AG04449 (cell line): ENCODE measurements at places on chromosomes 11 and 22.

DNA sequence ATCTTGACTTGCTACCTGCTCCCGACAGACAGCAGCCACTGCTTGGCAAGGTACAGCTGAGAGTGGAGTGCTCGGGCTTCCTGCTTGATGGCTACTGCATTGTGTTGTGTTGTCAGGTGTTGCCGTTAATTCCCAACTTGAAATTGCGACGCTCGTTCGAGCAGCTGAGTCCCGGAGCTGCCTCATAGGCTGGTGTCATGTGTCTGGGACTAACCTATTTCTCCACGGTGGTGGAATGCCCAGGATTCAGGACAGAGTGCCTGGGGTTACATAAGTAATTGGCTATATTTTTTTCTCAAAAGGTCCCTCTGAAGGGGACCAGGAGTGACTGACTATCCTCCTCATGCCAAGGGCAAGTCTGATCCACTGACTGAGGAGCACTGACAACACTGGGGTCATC lies 18.5 kb downstream of the COMMD9 start:
- no peak for DNase-seq

- no peak for DNase-seq
Measured at GRCh38 chr22:47396515-47396914, 634.1 kb downstream of the TBC1D22A start.

GRCh38 chr11:9315078-9315688 lies 790 bp upstream of the TMEM41B start:
- DNase-seq: no peak

DNA sequence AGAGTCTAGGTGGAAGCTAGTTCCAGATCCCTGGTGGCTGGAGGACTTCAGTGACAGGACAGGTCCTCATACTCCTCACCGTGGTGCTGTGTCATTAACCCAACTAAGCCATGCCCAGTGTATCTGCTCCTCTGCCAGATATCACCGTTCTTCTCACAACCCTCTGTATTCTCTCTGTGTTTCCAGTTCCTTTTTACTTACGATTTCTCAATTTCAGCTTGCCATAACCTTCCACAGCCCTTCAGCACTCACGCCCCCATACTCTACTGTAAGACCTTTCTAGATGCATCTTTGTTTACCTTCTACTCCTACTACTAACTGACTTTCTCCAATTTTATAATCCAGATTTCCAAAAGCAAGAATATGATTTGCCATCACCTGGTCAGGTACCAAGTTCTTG lies 26.1 kb upstream of the RIC3 start:
- no peak for DNase-seq

- DNase-seq: no peak
Measured at GRCh38 chr11:206526-207207, 532 bp downstream of the BET1L start.

GRCh38 chr22:49785046-49785521 lies 42.6 kb downstream of the BRD1 start:
- DNase-seq: no peak

- DNase-seq: no peak
Measured at GRCh38 chr11:11798586-11799438, 43.0 kb upstream of the USP47 start.

- DNase-seq: no peak
Measured at GRCh38 chr11:11324090-11324489, 29.0 kb downstream of the CSNK2A3 start.

DNA sequence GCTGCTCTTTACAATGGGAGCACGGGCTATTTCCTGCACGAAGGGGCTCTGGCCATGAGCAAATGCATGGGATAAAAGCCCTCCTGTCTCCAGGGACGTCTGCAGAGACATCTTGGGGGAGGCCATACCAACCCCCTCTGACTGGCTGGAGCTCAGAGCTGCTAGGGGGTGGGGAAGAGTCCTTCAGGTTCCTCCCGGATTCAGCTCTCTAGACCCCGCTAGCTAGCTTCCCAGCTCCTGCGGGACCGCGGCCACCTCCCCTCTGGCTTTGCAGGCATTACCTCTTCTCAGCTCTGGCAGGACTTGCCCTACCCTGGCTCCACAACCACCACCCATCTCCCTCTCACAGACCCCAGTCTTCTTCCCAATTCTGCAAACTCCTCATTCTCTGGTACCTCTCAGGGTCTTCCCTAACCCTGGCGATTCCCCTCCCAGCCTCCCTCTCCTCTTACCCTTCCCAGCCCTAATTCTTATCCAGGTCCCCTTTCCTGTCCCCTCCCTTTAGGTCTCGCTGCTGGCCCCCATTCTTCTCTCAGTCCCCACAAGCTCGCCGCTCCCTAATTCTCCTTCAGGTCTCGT lies 802 bp downstream of the SYT13 start:
- no peak for DNase-seq

GRCh38 chr22:17672417-17672991 lies 33.9 kb downstream of the BCL2L13 start:
- DNase-seq: no peak

DNA sequence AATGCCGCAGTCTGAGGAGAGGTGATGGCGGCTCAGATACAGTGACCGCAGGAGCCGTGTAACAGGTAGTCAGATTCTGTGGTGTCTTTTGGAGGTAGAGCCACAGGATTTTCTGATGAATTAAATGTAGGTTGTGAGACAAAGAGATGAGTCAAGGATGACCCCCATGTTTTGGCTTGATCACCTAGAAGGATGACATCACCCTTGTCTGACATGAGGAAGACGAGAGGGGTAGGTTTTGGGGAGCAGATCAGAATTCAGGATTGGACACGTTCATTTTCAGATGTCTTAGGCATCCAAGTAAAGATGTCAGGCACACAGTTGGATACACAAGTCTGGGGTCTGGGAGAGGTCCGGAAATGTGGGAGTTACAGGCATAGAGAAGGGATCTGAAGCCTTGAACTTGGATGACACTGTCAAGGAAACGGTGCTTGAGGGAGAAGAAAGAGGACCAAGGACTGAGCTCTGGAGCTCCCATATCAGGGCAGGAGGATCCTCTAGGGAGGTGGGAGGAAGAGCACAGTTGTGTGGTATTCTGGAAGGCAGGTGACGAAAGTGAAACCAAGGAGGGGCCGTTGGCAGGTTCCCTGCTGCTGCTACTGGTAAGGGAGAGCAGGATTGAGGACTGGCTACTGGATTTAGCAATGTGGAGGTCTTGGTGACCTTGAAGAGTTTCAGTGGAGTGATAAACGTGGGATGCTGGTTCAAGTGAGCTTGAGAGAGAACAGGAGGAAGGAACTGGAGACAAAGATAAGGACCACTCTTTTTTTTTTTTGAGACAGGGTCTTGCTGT lies 12.6 kb upstream of the GDPD5 start:
- DNase-seq: no peak

DNA sequence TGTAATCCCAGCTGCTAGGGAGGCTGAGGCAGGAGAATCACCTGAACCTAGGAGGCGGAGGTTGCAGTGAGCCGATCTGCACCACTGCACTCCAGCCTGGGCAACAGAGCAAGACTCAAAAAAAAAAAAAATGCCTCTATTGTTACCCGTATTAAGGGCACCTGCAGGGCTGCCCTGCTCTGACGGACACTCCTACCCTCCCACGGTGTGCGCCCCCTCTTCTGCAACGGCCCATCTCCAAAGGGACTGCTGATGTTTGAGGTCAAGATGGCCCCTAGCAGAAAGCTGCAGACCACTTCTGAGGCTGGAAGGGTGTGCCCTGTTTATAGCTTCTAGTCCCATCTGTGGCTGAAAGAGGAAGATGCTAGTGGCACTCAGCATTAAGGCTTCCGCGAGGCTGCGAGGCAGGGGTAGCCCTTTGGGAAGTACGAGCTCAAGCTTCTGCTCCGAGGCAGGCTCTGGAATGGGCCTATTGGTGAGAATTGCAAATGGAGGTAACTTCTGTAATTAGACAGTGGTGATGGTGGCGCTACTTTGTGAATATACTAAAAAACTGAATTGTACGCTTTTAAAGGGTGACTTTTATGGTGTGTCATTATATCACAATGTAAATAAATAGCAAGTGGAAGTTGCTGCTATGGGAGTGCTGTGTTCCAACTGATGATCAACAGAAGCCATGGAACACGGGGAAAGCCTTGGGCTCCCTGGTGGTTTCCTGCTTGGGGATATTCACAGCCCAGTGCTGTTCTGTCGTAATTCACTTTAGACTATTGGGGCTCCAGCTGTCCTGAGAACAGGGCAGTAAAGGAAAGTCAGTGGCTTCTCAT lies 24.3 kb downstream of the ARFGAP2 start:
- no peak for DNase-seq

GRCh38 chr22:29306175-29306834 lies at the start of gene GAS2L1:
Gene GAS2L1 (plus strand): TSS chr22:29306650. CDS start chr22:29308106, 1,456 bp downstream.
- DNase-seq: no peak

DNA sequence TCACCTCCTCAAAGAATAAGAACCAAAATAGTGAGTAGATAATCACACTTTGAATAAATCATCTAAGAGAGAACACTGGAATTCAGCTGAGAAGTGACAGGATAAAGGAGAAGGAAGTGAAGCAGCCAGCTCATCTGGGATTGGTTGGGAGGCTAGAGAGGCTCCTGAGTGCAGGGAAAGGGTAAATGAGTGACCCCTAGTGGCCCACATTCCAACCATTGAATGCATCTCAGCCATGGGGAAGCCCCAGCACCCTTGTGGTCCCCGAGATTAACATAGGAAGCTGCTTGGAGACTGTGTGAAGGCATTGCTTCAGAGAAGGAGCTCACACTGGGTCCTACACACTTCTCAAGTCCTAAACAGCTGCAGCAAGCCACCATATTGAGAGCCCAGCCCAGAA lies 82.3 kb downstream of the JRKL start:
- no peak for DNase-seq

- DNase-seq: no peak
Measured at GRCh38 chr11:118691926-118692830, 12.7 kb upstream of the TREH start.

- DNase-seq: no peak
Measured at GRCh38 chr11:61737636-61738386, 14.6 kb upstream of the MYRF start.

DNA sequence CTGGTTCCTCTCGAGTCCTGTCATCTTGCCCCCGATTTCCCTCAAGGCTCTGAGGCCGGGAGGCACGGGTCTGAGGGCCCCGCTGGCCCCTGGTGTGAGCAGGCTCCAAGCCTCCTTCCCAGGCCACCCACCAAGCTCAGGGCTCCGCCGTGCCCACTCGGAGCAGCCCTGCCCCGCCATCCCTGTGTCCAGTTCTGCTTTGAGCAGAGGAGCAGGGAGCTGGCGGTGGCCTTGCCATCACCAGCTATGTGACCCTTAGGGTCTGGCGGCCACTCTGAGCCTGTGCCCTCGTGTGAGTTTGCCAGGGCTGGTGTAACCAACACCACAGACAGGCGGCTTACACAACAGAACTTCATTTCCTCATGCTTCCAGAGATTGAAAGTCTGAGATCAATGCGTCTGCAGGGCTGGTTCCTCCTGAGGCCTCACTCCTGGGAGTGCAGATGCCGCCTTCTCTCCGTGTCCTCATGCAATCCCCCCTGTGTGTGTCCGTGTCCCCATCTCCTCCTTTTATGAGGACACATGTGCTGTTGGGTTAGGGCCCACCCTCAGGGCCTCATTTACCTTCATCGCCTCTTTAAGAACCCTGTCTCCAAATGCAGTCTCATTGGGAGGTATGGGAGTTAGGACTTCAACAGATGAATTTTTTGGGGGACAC lies 36.5 kb upstream of the CELSR1 start:
- DNase-seq: no peak

GRCh38 chr22:47433627-47434026 lies 671.2 kb downstream of the TBC1D22A start:
- no peak for DNase-seq

DNA sequence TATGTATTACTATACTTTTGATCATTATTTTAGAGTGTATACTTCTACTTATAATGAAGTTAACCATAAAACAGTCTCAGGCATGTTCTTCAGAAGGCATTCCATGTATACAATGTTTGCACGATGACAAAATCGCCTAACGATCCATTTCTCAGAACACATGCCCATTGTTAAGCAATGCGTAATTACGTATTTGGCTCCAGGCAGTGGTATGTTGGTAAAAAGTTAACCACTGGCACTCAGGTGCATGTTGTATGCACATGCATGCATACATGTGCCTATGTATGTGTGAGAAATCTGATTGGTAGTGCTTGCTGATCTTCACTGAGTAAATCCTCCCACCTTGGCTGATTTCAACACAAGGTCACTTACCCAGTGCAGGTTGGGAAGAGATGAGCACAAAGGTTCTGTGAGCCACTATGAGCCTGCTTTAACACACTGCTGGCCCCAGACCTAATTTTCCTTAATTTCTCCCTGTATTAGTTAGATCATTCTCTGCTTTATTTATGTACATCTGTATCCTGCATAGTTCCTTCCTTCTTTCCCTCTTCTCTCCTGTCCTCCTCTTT lies 164.6 kb downstream of the ARHGAP42 start:
- DNase-seq: no peak

DNA sequence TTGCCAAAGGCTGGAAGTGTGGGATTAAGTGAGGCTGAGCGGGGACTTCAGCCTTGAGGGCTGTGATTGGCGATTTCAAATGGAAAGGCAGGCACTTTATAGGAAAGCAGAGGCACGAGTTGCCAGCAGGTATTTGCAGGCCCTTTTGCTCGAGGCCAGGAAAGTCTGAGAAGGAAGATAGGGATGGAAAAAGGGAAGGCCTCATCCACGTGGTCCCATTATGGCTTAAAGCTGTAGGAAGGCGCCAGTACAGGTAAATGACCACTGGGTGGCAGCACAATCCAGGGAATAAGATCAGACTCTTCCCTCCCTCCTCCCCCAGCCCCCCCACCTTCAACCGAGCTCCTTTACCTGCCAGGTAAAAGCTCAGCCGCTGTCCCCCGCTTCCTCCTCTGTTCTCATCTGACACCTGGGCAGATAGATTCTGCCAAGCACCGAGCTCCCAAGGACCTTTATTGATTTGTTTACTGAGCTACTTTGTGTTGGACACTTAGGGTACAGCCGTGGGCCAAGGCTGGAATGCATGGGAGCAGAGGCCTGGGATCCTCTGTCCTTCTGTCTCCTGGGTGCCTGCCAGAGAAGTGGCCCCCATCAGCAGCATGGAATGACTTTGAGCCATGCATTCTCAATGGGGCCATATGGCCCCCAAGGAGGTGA lies 7.5 kb downstream of the P2RX3 start:
- no peak for DNase-seq

GRCh38 chr11:43579171-43579918 lies 101.2 kb upstream of the HSD17B12 start:
- no peak for DNase-seq

GRCh38 chr22:24989541-24989951 lies 37.0 kb downstream of the KIAA1671 start:
- no peak for DNase-seq

DNA sequence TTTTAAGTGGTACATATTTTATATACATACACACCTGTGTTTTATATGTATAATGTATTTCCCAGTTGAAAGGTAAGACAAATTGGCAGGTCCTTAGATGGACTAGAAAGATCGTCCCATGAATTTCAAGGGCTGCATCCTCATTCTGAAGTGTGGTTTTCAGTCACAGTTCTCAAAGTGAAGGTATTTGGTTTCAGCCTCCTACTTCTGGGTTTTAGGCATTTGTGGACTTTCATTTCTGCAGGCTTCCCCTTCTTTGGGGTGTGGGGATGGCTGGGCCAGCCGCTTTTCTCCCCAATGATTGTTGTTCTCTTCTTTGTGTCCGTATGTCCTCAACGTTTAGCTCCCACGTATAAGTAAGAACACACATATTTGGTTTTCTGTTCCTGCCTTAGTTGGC lies 10.0 kb downstream of the DCPS start:
- no peak for DNase-seq
